ENCODE measurements at places on chromosomes 7 and 10.

GRCh38 chr7:37429435-37429791, 19.3 kb downstream of the ELMO1 start:
- no peak for DNase-seq

- no peak for DNase-seq
These were observed 446.4 kb downstream of the SDK1 start for GRCh38 chr7:3747467-3747866.

GRCh38 chr7:108247614-108248013, 117.5 kb upstream of the LAMB4 start:
- no peak for DNase-seq

DNA sequence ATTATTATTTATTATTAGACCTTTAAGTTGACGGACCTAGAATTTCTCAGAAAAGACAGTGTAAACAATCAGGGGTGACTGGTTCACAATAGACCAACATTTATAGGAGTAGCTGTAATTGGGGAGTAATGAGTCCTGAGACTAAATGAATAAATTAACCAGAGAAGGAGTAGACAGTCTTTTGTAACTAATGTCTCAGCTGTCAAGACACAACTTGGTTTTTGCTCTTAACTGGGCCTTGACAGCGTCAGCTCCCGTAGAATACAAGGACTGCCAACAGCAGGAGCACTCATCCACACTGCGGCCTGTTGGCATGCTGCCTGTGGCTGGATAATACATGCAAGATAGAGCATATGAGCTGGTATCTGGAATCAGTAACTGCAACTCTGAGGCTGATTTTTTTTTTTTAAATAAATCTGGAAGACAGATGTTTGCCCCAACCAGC, 123.9 kb downstream of the CACNA2D1 start:
- DNase-seq, result no peak

GRCh38 chr10:124696446-124697392, 47.5 kb downstream of the FAM53B start:
- DNase-seq, result no peak

DNA sequence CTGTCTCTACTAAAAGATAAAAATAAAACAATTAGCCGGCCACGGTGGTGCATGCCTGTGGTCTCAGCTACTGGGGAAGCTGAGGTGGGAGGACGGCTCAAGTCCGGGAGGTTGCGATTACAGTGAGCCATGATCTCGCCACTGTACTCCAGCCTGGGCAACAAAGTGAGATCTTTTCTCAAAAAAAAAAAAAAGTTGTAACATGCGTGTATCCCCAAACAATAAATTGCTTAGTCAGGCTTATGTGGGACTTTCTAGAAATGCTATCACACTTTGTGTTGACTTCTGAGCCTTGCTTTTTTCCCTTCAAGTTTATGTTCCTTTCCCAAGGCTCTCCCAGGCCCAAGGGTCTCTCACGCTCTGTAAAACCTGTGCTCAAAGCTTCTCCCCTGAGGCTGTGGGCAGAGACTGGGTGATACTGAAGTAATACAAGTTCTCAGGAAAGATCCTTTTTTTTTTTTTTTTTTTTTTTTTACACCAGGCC, 88.0 kb upstream of the TNS3 start:
- no peak for DNase-seq

DNA sequence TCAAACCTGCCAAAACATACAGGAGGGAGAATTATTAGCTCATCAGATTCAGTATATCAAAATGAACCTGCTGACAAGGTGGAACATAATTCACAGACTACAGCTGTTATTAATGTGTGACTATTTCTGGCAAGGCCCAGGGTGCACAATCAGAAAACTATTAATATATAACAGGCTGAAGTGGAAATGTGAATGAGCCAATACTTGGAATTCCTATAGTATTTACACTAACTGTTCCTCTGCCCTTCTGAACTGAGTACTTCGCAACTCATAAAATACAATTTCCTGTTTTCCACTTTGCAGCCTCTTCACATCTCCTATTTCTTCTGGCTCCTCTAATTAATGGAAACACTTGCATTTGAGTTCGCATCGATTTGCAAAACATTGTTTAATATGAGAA, 330.8 kb downstream of the DPP6 start:
- no peak for DNase-seq

- DNase-seq, result no peak
These were observed 115.9 kb upstream of the EEPD1 start for GRCh38 chr7:36037121-36037662.

- no peak for DNase-seq
These were observed 3.1 kb upstream of the ELFN1 start for GRCh38 chr7:1666823-1667565.

DNA sequence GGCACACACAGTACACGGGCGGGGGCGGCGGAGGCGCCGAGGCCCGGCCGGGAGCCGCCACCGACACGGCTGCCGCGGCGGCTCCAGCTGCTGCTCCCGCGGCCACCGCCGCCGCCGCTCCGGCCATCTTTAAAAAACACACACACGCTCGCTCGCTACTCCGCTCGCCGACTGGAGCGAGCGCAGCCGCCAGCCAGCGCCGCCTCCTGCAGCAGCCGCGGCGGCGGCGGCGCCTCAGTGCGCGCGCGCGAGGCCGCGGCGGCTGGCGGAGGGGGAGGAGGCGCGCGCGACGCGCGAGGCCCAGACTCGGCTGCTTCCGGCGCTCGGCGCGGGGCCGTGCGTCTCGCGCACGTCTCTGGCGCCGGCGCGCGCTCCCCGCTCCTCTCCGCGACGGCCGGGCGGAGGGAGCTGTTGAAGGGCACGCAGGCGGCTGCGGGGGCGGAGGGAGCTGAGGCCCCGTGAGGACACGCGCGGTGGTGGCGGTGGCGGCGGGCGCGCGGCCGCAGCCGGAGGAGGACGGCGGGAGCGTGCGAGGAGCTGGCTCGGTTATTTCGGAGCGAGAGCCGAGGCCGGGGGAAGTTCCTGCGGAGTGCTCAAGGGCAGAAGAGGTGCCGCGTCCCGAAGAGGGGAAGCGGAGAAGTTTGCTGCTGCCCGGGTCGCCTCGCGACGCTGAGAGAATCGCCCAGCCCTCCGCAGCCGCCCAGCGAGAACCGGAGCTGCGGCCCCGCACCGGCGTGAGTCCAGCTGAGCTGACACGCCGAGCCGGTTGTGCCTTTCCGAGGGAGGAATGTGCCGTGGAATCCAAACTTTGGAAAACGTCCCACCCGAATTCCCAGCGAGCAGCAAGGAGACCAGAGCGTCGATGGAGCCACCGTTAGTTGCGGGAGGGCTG, at the start of gene KDM7A:
Gene KDM7A (minus strand): TSS at position 173 of the 892 bp plus-strand sequence. CDS start 46 bp downstream, at position 127.
- DNase-seq, result peak; percentile 81

- DNase-seq, result no peak
These were observed 34.9 kb upstream of the LOXL4 start for GRCh38 chr10:98302741-98303365.

DNA sequence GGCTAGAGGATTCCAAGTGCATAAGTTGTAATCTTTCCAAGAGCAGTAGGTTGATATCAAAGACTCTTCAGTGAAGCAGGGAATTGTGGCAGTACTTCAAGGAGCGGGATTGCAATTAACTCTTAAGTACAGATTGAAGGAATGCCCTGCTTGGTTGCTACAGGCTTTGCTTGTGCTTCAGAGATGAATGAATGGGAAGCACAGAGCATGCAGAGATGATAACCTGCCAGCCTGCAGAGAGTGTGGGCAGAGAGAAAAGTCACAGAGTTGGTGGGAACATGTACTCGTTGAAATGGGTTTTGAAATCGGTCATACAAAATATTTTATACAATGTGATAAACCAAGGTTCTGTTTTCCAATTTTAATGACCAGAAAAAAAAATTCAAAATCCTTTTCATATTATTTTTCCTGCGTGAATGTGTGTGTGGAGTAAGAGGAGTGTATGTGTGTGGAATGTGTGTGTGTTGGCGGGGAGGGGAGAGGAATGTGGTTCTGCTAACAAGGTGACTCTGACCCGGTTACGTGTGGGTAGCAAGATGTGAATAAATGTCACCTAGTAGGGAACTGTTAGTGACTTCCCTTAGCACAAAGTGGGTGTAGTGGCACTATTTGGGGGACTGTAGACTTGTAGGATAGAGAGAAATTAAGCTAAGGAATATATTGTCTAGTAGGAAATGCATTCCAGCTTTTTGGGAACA, 697.8 kb downstream of the GATA3 start:
- DNase-seq, result no peak

GRCh38 chr10:81594991-81595390, 280.0 kb upstream of the NRG3 start:
- DNase-seq, result no peak

DNA sequence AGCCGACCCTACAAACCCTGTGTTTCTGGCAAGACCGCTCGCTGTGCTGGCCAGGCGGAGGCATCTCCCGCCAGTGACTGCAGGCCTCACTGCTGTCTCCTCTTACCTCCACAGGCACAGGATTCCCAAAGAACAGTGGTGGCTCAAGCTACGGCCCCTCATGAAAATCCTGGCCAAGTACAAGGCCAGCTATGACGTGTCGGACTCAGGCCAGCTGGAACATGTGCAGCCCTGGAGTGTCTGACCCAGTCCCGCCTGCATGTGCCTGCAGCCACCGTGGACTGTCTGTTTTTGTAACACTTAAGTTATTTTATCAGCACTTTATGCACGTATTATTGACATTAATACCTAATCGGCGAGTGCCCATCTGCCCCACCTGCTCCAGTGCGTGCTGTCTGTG, 36.2 kb downstream of the PITRM1 start:
- no peak for DNase-seq

GRCh38 chr7:29432721-29433120, 130.9 kb upstream of the PRR15 start:
- DNase-seq, result no peak

GRCh38 chr7:100865372-100865911, 1.7 kb upstream of the TRIP6 start:
- no peak for DNase-seq

GRCh38 chr10:6144406-6145165, 55.8 kb downstream of the RBM17 start:
- peak; percentile 77 for DNase-seq

GRCh38 chr10:132113206-132113605, 47.5 kb downstream of the JAKMIP3 start:
- DNase-seq, result no peak

DNA sequence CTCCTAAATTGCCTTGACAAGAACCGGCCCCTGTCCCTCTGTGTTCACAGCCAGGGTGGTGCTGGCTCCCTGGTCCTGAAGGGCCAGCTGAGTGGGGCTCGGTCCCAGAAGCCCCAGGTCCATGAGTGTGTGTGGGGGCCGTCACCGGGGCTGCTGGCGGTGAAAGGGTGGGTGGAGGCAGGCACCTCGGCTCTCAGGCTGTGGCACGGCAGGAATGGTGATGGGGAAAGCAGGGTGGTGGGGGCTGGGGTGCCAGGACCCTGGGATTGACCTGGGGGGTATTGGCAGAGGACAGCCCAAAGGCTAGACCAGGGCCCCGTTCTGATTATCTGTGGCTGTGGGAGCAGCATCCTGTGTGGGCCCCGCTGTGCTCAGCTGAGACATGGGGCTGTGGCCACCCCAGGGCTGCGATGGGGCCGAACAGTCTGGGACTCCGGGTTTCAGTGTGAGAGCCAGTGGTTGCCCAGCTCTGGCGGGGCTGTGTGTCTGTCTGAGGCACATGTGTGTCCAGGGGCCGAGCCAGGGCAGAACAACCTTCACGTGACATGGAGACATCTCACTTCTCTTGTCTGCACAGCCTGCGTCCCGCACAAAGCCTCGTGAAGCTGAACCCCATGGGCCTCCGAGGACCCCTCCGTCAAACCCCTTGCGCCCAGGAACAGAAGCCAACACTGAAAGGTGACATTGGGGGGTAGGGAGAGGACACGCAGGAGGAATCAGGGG, 144.2 kb downstream of the ELFN1 start:
- DNase-seq, result no peak

GRCh38 chr7:82444220-82444909, 788 bp upstream of the CACNA2D1 start:
- DNase-seq, result no peak

DNA sequence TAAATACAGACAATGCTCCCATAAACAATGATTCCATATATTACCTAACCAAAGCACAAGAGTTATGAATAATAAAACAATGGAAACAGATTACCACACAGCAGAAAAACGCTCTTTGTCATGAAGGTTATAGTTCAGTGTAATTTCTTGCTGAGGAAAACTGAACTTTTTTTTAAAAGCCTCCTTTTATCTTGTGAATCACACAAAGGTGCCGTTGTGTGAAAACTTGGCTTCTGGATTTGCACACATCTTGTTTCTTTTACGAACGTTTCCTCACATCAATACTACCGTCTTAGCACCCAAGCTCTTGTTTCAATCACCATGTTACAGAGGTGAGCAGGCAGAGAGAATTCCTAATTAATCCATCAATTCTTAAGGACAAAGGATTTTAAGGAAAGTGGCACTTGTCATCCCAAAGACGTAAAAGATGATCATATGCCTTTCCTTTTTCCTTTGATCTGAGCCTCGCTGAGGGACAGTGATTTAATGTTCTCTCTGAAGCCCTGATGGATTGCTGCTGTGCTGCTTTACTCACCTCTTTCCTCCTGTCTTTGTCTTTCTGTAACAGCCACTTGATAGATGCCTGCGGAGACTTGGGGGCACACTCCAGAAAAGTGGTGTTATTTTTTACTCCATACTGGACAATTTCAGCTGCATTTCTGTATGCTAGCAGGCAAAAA, 110.1 kb downstream of the CD36 start:
- DNase-seq, result no peak

DNA sequence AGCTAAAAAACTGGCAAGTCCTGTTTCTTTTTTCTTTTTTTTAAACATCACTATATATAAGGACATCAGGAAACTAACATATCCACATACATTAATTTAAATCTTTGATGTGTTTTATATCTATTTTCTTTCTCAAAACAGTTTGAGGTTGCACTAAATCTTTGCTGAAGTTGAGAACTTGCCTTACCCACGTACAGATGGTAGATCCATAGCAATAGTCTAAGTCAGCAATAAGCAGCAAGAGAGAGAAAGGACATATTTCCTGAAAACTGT, 226.7 kb upstream of the IMMP2L start:
- no peak for DNase-seq

DNA sequence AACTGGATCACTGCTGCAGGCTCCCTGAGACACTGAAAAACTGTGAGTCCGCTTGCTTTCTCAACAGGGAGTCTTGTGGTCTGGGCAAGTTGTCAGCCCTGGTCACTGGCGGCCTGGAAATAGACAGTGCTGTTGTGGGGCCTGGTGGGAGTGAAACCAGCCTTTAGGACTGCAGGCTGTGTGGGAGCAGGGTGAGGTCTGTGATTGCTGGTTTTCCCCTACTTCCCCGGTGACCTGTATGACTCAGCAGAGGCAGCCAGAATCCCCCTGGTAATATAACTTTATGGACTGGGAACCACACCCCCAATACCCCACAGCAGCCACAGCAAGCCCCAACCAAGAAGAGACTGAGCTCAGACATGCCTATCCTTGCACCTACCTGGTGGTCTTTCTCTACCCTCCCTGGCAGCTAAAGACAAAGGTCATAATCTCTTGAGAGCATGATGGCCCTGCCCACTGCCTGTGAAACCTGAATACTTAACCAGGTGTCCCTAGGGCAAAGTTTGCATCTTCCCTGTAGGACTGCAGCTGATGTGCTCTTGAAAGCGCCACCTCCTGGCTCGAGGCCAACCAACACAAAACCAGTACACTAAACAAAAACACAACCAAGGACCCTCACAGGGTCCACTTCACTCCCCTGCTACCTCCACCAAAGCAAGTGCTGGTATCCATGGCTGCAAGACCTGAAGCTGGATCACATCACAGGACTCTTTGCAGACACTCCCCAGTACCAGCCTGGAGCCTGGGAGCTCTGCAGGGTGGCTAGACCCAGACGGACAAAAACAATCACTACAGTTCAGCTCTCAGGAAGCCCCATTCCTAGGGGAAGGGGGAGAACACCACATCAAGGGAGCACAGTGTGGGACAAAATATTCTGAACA, 7.2 kb upstream of the ADAM22 start:
- DNase-seq, result no peak
